Transverse colon (tissue), 4 donors: ENCODE measurements at places on chromosomes 4 and X. TPM values are rescaled to one million over a fixed set of nuclear protein-coding genes. Genes with fewer than 3 reads are reported as not detected.
A peak's percentile ranks its signal among the peaks of the same experiment; 100 is the strongest.

GRCh38 chrX:848386-848785, 217.8 kb downstream of the SHOX start:
- H3K27me3 ChIP-seq: no peaks in the 10 kb centered on the region
- no peaks in the 10 kb centered on the region for H3K4me1 ChIP-seq
- DNase-seq: no peak
- no peak overlapping the region for H3K27ac ChIP-seq

GRCh38 chrX:17527135-17527701, 152.2 kb downstream of the NHS start:
- peaks cover 2% of the 10 kb centered on the region for H3K4me1 ChIP-seq
- no peaks in the 10 kb centered on the region for H3K27me3 ChIP-seq
- no peak overlapping the region for H3K27ac ChIP-seq
- no peak overlapping the region for H3K4me3 ChIP-seq
- H3K36me3 ChIP-seq: no peaks in the 10 kb centered on the region

DNA sequence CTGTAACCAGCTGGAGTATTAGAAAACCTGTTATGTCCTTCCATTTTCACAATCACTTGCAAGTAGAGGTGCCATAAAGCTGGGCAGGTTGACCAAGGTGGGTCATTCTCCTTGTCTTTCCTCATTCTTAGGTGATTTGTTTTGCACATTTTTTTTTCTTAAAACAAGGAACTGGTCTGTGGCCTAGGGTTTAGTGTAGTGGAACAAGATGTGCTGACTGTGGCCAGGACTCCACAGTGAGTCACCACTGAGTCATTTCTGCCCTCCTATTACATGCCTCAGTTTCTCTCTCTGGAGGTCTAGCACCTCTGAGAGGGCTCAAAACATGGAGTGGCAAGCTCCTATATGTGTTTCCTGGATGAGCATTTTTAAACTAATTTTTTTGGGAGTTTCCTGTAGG, 355.9 kb downstream of the GPM6A start:
- no peaks in the 10 kb centered on the region for H3K36me3 ChIP-seq
- H3K27ac ChIP-seq: no peak overlapping the region
- DNase-seq: no peak
- no peak overlapping the region for H3K4me3 ChIP-seq
- no peaks in the 10 kb centered on the region for H3K27me3 ChIP-seq

GRCh38 chr4:124152132-124152531, 560.4 kb downstream of the ANKRD50 start:
- no peaks in the 10 kb centered on the region for H3K4me1 ChIP-seq
- H3K27ac ChIP-seq: no peak overlapping the region
- no peaks in the 10 kb centered on the region for H3K27me3 ChIP-seq

GRCh38 chr4:38695809-38696208, 31.8 kb downstream of the KLF3 start:
- H3K36me3 ChIP-seq: peaks cover 45% of the 10 kb centered on the region
- no peak overlapping the region for H3K4me3 ChIP-seq
- no peak for DNase-seq
- H3K4me1 ChIP-seq: peaks cover 37% of the 10 kb centered on the region
- H3K27me3 ChIP-seq: no peaks in the 10 kb centered on the region

GRCh38 chrX:23503835-23504539, 163.3 kb upstream of the PRDX4 start:
- H3K27ac ChIP-seq: no peak overlapping the region
- no peaks in the 10 kb centered on the region for H3K36me3 ChIP-seq
- H3K27me3 ChIP-seq: no peaks in the 10 kb centered on the region
- no peaks in the 10 kb centered on the region for H3K4me1 ChIP-seq
- no peak overlapping the region for H3K4me3 ChIP-seq
- DNase-seq: peak; percentile 59

- no peaks in the 10 kb centered on the region for H3K36me3 ChIP-seq
- peak; percentile 58 for DNase-seq
- no peaks in the 10 kb centered on the region for H3K27me3 ChIP-seq
- peak overlapping the region; percentile 100 for H3K27ac ChIP-seq
Measured at GRCh38 chr4:159103384-159103990, 608 bp downstream of the RAPGEF2 start.

- no peak for DNase-seq
- peak overlapping the region; percentile 2 for H3K27ac ChIP-seq
- peaks cover 3% of the 10 kb centered on the region for H3K4me1 ChIP-seq
- no peaks in the 10 kb centered on the region for H3K27me3 ChIP-seq
Measured at GRCh38 chrX:13658602-13659001, 5.7 kb downstream of the TCEANC start.

DNA sequence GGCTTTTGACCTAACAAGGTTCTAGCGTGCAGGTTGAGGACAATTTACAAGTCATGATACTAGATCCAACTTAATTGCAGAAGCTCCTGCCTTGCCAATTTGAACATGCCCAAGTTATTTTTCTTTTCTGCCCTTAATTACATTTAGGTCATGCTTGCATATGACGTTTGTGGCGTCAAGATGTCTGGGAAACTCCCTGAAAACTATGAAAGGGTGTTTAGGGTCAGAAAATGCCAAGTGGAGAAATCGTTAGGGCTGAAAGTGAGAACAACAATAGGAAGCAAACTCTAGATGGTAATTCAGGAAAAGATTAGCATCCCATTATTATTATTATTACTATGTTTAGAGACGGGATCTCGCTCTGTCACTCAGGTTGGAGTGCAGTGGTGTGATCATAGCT, 38.2 kb upstream of the PLAC8 start:
- no peak for DNase-seq
- H3K36me3 ChIP-seq: no peaks in the 10 kb centered on the region
- H3K27me3 ChIP-seq: no peaks in the 10 kb centered on the region
- peaks cover 18% of the 10 kb centered on the region for H3K4me1 ChIP-seq

DNA sequence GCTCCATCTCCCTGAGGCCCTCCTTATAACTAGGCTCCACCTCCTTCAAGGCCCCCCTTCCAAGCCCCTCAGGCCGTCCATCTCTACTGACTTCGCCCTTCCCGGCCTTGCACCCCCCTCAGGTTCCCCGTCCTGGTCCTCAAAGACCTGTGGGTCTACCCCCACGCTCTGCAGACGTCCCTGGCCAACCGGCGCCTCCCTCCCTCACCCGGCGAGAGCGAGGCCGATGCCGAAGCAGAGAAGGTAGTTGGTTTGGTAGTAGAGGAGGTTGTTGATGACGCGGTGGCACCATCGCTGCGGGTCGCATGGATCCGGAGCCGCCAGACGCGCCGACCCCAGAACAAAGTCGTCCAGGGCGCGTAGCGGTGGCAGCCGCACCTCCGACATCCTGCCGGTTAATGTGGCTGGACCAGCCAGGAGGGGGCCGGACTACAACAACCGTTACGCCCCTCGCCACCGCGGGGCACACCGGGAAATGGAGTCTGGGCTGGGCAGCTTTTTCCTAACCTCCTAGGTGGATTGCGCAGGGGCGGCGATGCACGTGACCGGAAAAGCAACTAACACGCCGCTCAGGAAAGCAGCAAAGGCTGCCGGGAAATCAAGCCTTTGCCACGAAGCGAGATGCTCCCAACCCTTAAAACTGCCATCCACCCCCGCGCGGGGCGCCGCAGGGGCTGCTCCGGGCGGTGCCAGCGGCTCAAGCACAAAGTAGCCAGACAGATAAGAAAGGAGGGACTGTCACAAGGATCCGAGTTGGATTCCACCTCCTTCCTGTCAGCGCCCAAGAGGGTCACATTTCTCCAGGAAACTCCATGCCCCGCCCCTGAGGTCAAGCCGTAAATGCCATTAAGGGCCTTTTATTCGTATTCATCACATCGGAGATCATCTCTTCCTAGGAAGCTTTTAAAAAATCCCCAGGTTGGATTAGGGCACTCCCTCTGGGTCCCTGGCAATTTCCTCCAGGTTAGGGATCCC, at the start of gene PRAF2:
Gene PRAF2 (minus strand): TSS at position 402 of the 975 bp plus-strand sequence. CDS start 15 bp downstream, at position 387.
- H3K36me3 ChIP-seq: no peaks in the 10 kb centered on the region
- H3K4me1 ChIP-seq: peaks cover 5% of the 10 kb centered on the region
- H3K27me3 ChIP-seq: no peaks in the 10 kb centered on the region
- peak within 1 kb of the TSS; percentile 33 for H3K4me3 ChIP-seq

DNA sequence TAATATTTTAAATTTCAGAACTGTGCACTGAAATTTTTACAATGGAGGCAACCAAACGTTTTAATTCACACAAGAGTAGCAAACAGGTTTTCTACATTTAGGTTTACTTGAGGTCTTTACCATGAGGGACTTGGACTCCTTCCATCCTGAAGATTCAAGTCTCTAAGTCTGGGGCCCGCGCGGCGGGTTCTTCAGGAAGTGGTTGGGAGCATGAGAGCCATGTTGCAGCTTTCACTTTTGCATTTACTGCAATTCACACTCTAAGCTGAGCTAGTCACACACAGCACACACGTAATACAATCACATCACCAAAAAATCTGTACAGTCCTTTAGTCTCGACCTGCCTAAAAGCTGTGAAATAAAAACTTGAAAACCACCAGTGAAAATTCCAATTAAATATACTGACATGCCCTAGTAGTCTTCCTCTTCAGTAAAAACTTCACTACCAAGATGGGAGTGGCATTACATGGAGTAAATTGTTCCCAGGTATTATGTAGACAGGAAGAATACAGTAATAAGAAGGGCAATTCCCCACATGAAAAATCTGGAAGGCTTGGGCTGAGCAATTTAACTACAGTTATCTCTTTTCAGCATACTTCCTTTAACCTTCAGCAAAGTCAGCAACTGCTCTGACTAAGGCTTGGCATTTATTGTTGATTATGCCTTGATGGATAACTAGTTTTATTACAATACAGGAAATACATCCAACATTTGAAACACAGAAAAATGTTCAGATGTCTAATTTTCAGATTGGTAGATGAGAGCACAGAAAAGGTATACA, 571.1 kb upstream of the DIPK2B start:
- peak overlapping the region; percentile 55 for H3K4me3 ChIP-seq
- H3K36me3 ChIP-seq: no peaks in the 10 kb centered on the region
- peak overlapping the region; percentile 88 for H3K27ac ChIP-seq
- peaks cover 20% of the 10 kb centered on the region for H3K4me1 ChIP-seq

GRCh38 chr4:79467246-79467932, 59.4 kb upstream of the GK2 start:
- H3K36me3 ChIP-seq: no peaks in the 10 kb centered on the region
- no peaks in the 10 kb centered on the region for H3K4me1 ChIP-seq
- DNase-seq: no peak
- H3K27me3 ChIP-seq: no peaks in the 10 kb centered on the region

DNA sequence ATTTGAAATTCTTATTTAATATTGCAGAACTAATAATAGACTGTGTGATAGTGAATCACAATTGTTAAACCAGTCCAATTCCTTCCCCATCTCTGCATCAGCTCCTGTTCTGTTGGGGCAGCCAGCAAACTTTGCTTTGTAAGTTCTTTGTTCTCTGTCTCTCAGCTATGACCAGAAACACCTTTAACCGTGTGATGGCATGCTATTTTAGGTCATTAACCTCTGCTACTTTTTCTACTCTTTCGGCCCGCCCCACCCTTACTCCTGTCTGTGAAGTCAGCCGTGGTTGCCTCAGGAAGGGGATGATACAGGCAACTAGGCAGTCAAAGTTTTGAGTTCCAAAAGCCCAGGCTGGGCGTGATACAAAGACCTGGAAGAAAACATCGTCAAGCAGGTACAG, 51.3 kb upstream of the EGFL6 start:
- H3K4me1 ChIP-seq: no peaks in the 10 kb centered on the region
- no peaks in the 10 kb centered on the region for H3K27me3 ChIP-seq
- H3K4me3 ChIP-seq: no peak overlapping the region
- H3K27ac ChIP-seq: no peak overlapping the region
- no peak for DNase-seq

- H3K4me1 ChIP-seq: no peaks in the 10 kb centered on the region
- DNase-seq: no peak
- H3K27ac ChIP-seq: no peak overlapping the region
- no peak overlapping the region for H3K4me3 ChIP-seq
Measured at GRCh38 chrX:97854086-97854485, 970.4 kb downstream of the RPA4 start.

- H3K4me3 ChIP-seq: no peak overlapping the region
- no peaks in the 10 kb centered on the region for H3K27me3 ChIP-seq
- H3K27ac ChIP-seq: no peak overlapping the region
- DNase-seq: no peak
- H3K36me3 ChIP-seq: no peaks in the 10 kb centered on the region
Measured at GRCh38 chrX:148380107-148380506, 120.3 kb upstream of the AFF2 start.

- no peak for DNase-seq
- H3K4me1 ChIP-seq: no peaks in the 10 kb centered on the region
- no peak overlapping the region for H3K27ac ChIP-seq
- no peaks in the 10 kb centered on the region for H3K36me3 ChIP-seq
Measured at GRCh38 chrX:87397103-87397886, 120.3 kb upstream of the KLHL4 start.

DNA sequence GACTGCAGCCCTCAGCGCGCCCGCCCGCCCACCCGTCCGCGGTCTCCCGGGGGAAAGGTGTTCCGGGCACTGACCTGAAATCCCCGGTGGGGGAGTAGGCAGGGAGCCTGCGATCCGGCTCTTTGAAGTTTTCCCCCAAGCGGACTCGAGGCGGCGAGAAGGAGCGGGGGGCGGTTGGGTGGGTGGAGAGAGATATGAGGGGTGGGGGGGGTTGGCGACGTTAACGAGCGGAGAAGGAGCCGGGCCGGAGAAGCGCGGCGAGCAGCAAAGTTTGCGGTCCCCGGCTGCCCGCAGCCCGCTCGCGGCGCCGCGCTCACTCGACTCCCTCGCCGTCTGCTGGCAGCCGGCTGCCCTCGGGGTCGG, 636 bp downstream of the BCOR start:
- H3K27me3 ChIP-seq: no peaks in the 10 kb centered on the region
- H3K36me3 ChIP-seq: no peaks in the 10 kb centered on the region
- H3K27ac ChIP-seq: peak overlapping the region; percentile 91
- peak overlapping the region; percentile 67 for H3K4me3 ChIP-seq

DNA sequence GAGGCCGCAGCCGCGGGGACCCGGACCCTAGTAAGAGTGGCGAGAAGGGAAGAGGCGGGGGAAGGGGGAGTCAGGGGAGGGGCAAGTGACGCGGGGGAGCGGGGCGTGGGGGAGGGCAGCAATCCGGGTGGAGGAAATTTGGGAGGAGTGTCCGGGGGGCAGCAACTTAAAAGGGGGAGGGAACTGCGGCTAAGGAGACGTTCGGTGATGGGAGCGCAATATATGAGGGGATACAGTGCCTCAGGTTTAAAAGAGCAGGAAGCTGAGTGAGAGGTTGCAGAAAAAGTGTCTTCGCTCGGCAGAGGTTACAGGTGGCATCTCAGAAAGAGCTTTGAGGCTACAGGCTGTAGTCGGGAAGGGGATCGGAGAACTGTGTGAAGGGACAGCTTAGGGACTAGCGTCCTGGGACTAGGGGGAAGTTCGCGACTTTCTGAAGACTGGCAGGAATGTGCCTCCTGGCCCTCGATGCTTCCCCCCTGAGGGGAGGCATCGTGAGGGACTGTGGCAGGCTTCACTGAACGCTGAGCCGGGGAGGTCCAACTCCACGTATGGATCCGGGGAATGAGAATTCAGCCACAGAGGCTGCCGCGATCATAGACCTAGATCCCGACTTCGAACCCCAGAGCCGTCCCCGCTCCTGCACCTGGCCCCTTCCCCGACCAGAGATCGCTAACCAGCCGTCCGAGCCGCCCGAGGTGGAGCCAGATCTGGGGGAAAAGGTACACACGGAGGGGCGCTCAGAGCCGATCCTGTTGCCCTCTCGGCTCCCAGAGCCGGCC, 519 bp downstream of the FOXO4 start:
- H3K36me3 ChIP-seq: no peaks in the 10 kb centered on the region
- peak overlapping the region; percentile 49 for H3K4me3 ChIP-seq
- H3K4me1 ChIP-seq: peaks cover 10% of the 10 kb centered on the region
- no peaks in the 10 kb centered on the region for H3K27me3 ChIP-seq
- peak; percentile 11 for DNase-seq

Gene KLHL13
- 1.1 TPM for total RNA-seq

Gene SPANXC
- not detected for total RNA-seq

Gene VSIG1
- total RNA-seq: 0.68 TPM

Gene FMR1NB
- not detected for total RNA-seq

Gene TMSB15A
- total RNA-seq: not detected

Gene BRS3
- not detected for total RNA-seq

Gene CSTF2
- total RNA-seq: 17.8 TPM

Gene RS1
- not detected for total RNA-seq

Gene FATE1
- total RNA-seq: not detected
